ENCODE measurements at places on chromosomes 1 and 21.

DNA sequence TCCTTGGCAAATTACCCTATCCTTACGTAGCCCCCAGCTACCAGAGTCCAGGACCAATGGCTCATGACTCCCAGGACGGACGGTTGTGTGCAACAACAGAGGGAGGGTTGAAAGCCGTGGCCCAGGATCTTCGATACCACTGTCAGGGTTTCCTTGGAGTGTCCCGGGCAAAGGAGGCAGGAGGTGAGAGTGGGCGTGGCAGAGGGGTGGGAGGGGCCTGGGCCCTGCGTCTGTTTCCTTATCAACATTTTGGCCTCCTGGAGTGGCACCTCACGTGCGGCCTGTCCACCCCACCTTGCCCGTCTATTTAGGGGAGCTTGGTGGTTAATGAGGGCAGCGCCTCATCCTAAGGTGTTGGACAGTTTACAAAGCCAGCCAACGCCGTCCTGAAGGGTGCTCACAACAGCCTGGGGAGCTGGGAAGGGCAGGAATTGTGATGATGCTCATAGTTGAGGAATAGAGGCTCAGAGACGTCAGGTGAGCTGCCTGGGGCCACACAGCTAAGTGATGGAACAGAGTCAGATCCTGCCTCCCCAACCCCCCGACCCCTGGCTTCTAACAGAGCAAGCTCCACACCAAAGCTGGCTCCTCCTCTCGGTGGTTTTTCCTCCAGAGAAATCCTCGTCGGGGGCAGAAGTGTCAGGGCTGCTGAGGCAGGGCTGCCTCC, 17.4 kb upstream of the ARHGEF10L start:
- no peak for DNase-seq

DNA sequence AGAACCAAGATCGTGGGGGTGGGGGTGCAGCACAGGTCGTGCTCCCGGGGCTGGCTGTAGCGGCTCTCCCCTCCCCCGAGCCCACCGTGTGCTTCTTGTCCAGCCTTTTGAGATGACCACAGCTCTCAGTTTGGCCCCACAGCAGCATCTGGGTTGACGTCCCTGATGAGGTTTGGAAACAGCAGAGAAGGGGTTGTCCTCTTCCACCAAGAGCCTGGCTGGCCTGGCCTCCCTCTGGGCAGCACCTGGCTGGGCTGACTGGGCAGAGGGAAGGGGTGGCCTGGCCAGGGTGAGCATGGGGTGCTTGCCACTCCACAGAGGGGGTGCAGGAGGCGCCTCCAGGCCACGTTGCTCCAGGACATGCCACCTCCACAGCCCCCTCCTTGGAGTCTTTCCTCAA, 61.5 kb downstream of the SKI start:
- no peak for DNase-seq

DNA sequence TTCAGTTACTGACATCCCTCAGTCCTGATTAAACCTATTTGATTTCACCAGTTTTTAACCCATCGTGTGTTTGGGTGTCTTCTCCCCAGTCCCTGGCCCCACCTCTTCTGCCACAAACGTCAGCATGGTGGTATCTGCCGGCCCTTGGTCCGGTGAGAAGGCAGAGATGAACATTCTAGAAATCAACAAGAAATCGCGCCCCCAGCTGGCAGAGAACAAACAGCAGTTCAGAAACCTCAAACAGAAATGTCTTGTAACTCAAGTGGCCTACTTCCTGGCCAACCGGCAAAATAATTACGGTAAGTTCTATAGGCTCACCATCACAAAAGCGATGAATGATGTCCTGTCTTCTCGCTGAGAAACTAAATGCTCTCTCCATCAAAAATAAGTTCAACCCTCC, 28.7 kb downstream of the NBPF3 start:
- DNase-seq, result peak; percentile 13

- no peak for DNase-seq
These were observed 5.5 kb upstream of the DDR2 start for GRCh38 chr1:162626761-162627160.

GRCh38 chr1:196152086-196152485, 456.2 kb downstream of the KCNT2 start:
- DNase-seq, result no peak
